ENCODE measurements at places on chromosomes 6 and 20. TPM values are rescaled to one million over a fixed set of nuclear protein-coding genes. Genes with fewer than 3 reads are reported as not detected.

The HLA-G gene
- polyA plus RNA-seq: 3.3 TPM

The NRSN1 gene
- polyA plus RNA-seq: not detected

The HSPA1L gene
- polyA plus RNA-seq: 5.0 TPM

The IPCEF1 gene
- polyA plus RNA-seq: 1.2 TPM

The SCAF8 gene
- 30.7 TPM for polyA plus RNA-seq

The SYTL3 gene
- 9.5 TPM for polyA plus RNA-seq

The SPATA2 gene
- 5.7 TPM for polyA plus RNA-seq

Data from forelimb muscle (tissue), 1 donor.